ENCODE measurements at places on chromosomes 3 and 15.

DNA sequence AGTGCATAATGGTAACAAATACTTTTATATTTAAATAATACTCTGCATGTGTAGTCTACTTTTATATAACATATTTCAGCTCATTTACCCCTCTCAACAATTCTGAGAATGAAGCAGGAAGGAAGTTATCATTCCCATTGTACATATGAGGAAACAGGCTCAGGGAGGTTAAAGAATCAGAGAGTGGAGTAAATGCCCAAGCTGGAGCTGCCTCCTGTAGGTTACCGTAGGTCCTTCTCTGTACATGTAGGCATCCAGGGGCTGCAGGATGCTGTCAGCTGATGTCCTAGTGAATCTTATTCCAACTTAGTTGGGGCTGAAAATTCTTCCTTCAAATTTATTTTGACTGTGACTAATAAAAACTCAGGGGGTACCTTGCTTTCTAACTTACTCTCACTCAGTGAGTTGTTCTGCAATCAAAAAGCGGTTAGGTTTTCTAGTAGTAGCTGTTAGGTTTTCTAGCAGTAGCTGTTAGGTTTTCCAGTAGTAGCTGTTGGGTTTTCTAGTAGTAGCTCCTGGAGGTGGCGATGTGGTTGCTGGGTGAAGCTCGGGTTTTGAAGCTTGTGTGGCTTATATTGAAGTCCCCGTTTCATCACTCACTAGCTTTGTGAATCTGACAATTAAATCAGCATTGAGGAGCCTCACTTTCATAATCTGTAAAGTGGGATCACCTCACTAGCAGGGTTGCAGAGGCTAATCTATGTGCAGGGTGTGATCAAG is 357.0 kb downstream of the NR2F2 start:
- peak; percentile 17 for DNase-seq
- H3K36me3 ChIP-seq: no peaks in the 10 kb centered on the region
- H3K27me3 ChIP-seq: no peaks in the 10 kb centered on the region
- peaks cover 2% of the 10 kb centered on the region for H3K4me1 ChIP-seq
- no peak overlapping the region for H3K27ac ChIP-seq

- H3K4me1 ChIP-seq: peaks cover 13% of the 10 kb centered on the region
- H3K4me3 ChIP-seq: no peak overlapping the region
- no peak for DNase-seq
- no peaks in the 10 kb centered on the region for H3K36me3 ChIP-seq
- no peaks in the 10 kb centered on the region for H3K27me3 ChIP-seq
Measured at GRCh38 chr3:36525115-36525801, 145.0 kb downstream of the STAC start.

DNA sequence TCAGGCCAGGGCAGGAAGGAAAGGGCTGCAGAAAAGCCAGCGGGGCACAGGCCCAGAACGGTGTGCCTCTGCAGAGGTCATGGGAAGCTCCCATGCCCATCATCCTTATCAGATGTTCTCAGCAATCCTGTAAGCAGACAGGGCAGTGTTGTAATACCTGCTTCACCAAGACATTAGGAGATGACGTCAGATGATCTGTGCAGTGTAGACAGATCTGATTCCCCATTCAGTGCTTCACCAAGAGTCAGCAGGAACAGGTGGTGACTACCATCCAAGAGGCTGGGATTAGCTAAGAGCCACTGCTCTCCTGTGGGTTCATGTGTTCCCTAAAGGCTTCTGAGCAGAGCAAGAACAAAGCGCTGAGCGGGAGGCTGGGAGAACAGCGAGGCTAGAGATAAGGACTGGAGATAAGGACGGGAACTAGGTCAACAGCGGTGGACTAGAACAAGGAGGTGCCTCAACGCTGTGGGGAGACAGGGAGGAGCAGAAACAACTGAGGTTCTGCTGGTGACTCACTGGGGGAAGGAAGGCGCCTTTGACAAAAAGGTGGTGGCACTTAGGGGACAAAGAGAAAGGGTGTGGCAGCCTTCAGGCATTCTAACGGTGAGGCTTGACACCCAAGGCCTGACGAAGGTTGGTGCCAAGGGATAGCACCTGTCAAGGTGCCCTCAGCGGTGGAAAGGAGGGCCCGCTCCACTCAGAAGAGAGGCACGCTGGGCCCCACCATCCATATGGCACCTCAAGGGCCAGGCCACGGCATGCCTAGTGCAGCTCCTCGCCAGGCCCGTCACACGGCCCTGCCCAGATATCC is 28.4 kb downstream of the CCDC12 start:
- H3K36me3 ChIP-seq: peaks cover 3% of the 10 kb centered on the region
- peak overlapping the region; percentile 12 for H3K27ac ChIP-seq
- DNase-seq: no peak
- H3K4me3 ChIP-seq: no peak overlapping the region
- H3K27me3 ChIP-seq: no peaks in the 10 kb centered on the region

DNA sequence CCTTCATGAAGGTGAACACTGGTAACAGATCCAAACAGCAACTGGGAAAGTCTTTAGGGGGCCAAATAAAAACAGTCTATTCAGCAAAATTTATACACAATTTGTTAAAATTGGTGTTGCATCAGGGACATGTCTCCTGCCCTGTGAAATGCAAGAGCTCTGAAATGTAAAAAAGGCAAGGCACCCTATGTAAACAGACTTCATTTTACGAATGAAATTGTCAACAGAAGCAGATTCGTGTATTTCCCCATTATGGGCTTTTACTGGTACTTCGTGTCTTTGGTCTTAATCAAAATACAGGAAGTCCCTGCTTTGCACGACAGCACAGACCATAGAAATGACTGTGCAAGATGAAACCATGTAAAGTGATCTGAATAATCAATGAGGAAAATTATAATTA is 127.3 kb upstream of the THBS1 start:
- peaks cover 14% of the 10 kb centered on the region for H3K36me3 ChIP-seq
- no peaks in the 10 kb centered on the region for H3K27me3 ChIP-seq
- H3K4me3 ChIP-seq: no peak overlapping the region
- no peak for DNase-seq
- H3K27ac ChIP-seq: no peak overlapping the region
- H3K4me1 ChIP-seq: peaks cover 7% of the 10 kb centered on the region

DNA sequence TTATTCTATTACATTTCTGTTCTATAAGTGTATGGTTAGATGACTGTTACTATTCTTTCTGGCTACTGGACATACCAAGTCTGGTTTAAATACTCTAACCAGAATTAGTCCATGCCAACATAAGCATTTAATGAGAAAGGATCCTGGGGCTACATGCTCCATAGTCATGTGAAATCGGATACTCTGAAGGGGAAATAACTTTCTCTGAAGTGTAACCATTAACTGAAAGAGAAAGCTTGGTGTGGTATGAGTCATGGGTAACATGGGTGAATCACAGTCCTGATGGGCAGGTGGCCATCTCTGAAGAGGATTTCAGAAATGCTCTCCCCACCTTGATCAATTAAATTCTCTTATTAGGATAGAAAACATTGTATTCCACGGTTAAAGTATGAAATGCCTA is 69.4 kb downstream of the FHIT start:
- H3K4me3 ChIP-seq: no peak overlapping the region
- H3K27me3 ChIP-seq: no peaks in the 10 kb centered on the region
- no peak for DNase-seq
- no peak overlapping the region for H3K27ac ChIP-seq
- peaks cover 4% of the 10 kb centered on the region for H3K4me1 ChIP-seq

GRCh38 chr15:40130118-40130517 is 21.4 kb upstream of the BMF start:
- no peak for DNase-seq
- H3K27ac ChIP-seq: no peak overlapping the region
- no peaks in the 10 kb centered on the region for H3K36me3 ChIP-seq
- no peaks in the 10 kb centered on the region for H3K27me3 ChIP-seq
- H3K4me3 ChIP-seq: no peak overlapping the region

- H3K4me3 ChIP-seq: no peak overlapping the region
- no peaks in the 10 kb centered on the region for H3K27me3 ChIP-seq
- no peak overlapping the region for H3K27ac ChIP-seq
- H3K4me1 ChIP-seq: peaks cover 30% of the 10 kb centered on the region
- H3K36me3 ChIP-seq: peaks cover 38% of the 10 kb centered on the region
Measured at GRCh38 chr3:160546727-160547126, 18.6 kb downstream of the KPNA4 start.

- 0 out of 2 replicates have a peak, but pooled peaks cover 3% of the 10 kb centered on the region for H3K36me3 ChIP-seq
- DNase-seq: no peak
- no peaks in the 10 kb centered on the region for H3K27me3 ChIP-seq
- 0 out of 2 replicates have a peak, but pooled peaks cover 5% of the 10 kb centered on the region for H3K4me1 ChIP-seq
Measured at GRCh38 chr3:160112481-160112880, 112.7 kb upstream of the C3orf80 start.

GRCh38 chr3:139302084-139302800 is 41.6 kb upstream of the MRPS22 start:
- no peak overlapping the region for H3K27ac ChIP-seq
- peaks cover 14% of the 10 kb centered on the region for H3K4me1 ChIP-seq
- no peaks in the 10 kb centered on the region for H3K36me3 ChIP-seq
- DNase-seq: no peak

DNA sequence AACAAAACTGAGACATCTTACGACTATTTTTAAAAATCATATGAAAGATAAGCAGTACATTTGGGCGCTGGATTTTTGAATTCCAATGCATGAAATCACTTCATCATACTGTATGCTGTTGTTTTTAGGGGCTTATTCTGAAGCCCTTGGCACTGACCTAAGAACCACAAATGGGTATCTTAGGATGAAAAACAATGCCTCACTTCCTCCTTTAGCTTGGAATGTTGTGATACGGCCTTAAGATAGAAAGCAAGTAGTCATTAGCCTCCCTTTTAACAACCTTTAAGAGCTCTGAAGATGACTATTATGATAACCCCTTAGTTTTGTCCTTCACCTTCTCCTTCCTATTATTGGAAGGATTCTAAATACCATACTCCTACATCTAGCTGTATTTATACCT is 289.8 kb downstream of the ARPP21 start:
- H3K27ac ChIP-seq: no peak overlapping the region
- H3K4me1 ChIP-seq: no peaks in the 10 kb centered on the region
- no peak for DNase-seq
- H3K27me3 ChIP-seq: no peaks in the 10 kb centered on the region

DNA sequence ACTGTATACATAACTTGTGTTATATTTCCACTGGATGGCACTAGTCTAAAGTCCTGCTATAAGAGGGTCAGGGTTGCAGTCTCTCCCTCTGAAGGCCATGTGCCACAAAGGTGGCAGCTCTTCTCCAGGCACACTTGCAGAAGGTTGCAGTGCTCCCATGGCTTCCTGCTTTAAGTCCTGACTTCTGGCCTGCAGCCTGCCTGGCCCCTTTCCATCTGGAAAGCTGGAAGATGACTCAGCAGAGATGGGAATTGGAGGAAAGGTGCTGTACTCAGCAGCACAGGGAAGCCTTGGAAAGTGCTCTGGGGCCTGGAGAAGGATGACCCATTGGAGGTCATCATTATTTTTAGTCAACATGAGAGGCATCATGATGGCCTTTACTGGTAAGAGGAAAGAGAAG is 40.9 kb upstream of the MRPL3 start:
- no peaks in the 10 kb centered on the region for H3K4me1 ChIP-seq
- no peak overlapping the region for H3K27ac ChIP-seq
- H3K4me3 ChIP-seq: no peak overlapping the region
- H3K27me3 ChIP-seq: no peaks in the 10 kb centered on the region

DNA sequence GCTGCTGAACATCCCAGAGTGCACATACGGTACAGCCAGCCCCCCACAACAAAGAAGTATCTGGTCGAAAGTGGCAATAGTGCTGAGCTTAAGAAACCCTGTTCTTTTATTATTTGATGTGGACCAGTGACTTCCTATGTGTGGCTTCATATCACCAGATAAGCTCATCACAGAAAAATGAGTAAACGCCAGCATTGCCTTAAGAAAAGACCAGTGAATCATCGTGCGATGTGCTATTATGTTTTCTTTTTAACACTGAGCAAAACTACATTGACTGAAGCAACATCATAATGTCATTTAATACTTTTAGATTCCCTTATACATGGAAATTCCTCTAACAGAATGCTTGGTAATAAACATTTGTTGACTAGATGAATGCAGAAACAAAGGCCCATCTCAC is 45.2 kb upstream of the ARRDC4 start:
- no peaks in the 10 kb centered on the region for H3K36me3 ChIP-seq
- DNase-seq: no peak
- H3K4me3 ChIP-seq: no peak overlapping the region
- H3K27ac ChIP-seq: no peak overlapping the region
- H3K4me1 ChIP-seq: no peaks in the 10 kb centered on the region

- no peaks in the 10 kb centered on the region for H3K36me3 ChIP-seq
- peaks cover 9% of the 10 kb centered on the region for H3K4me1 ChIP-seq
- DNase-seq: no peak
- no peaks in the 10 kb centered on the region for H3K27me3 ChIP-seq
- H3K27ac ChIP-seq: no peak overlapping the region
- no peak overlapping the region for H3K4me3 ChIP-seq
Measured at GRCh38 chr15:32677238-32677750, 35.8 kb downstream of the SCG5 start.

DNA sequence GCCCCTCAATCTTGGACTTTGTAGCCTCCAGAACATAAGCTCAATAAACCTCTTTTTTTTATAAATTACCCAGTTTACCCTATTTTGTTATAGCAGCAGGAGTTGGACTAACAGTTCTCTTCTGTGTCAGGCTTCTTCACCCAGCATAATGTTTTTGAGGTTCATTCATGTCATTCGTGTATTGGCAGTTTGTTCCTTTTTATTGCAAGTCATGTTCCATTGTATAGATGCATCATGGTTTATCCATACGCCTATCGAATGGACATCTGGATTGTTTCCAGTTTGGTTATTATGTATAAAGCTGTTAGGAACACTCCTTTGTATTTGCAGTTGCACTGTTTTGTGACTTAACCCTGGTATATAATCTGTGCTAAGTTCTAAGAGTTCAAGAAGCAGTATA is 39.8 kb downstream of the NR1D2 start:
- peaks cover 9% of the 10 kb centered on the region for H3K4me1 ChIP-seq
- H3K4me3 ChIP-seq: no peak overlapping the region
- 0 out of 2 replicates have a peak, but pooled peaks cover 3% of the 10 kb centered on the region for H3K36me3 ChIP-seq
- H3K27me3 ChIP-seq: no peaks in the 10 kb centered on the region

- H3K4me3 ChIP-seq: peak overlapping the region; percentile 0
- peak; percentile 19 for DNase-seq
- peaks cover 40% of the 10 kb centered on the region for H3K4me1 ChIP-seq
Measured at GRCh38 chr15:47188758-47189507, 528.4 kb upstream of the SEMA6D start.

DNA sequence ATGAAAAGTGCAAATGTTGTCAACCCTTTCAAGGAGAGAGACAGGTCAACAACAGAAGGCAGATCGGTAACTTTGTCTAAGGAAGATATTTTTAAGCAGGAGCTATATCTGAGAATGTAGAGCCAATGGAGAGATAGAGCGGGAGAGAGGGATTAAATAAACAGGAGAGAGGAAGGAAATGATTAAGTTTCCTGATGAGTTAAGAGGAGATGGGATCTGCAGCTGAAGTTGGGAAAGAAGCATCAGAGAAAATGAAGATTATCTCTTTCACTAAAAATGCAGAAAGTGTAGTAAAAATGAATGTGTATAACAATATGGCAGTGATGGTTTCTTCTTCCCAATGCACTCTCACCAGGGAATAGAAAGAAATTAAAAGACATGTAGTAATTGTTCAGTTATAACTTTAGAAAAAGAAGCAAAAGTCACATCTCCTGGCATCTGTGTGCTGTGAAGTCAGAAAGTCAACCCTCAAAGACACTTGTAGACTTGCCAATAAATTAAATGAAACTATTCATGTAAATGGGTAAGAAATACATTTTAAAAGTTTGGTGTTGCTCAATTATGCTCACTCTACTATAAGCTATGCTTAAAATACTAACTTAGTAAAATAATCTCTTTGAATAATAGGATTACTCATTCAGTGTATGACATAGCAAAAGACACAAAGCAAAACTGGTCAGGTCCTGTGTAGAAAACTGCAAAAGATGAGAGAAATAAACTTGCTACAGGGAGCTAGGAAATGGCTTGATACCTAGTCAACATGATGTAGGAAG is 264.6 kb downstream of the ZIC4 start:
- peaks cover 11% of the 10 kb centered on the region for H3K4me1 ChIP-seq
- H3K36me3 ChIP-seq: no peaks in the 10 kb centered on the region
- H3K27me3 ChIP-seq: no peaks in the 10 kb centered on the region
- H3K4me3 ChIP-seq: no peak overlapping the region
- DNase-seq: no peak
